ENCODE measurements at places on chromosomes 13 and 19.

GRCh38 chr13:108755083-108755482 is 125.7 kb downstream of the MYO16 start:
- H3K27ac ChIP-seq, result no peak overlapping the region
- H3K27me3 ChIP-seq, result no peaks in the 10 kb centered on the region
- no peak overlapping the region for H3K4me3 ChIP-seq
- DNase-seq, result no peak
- no peaks in the 10 kb centered on the region for H3K4me1 ChIP-seq

DNA sequence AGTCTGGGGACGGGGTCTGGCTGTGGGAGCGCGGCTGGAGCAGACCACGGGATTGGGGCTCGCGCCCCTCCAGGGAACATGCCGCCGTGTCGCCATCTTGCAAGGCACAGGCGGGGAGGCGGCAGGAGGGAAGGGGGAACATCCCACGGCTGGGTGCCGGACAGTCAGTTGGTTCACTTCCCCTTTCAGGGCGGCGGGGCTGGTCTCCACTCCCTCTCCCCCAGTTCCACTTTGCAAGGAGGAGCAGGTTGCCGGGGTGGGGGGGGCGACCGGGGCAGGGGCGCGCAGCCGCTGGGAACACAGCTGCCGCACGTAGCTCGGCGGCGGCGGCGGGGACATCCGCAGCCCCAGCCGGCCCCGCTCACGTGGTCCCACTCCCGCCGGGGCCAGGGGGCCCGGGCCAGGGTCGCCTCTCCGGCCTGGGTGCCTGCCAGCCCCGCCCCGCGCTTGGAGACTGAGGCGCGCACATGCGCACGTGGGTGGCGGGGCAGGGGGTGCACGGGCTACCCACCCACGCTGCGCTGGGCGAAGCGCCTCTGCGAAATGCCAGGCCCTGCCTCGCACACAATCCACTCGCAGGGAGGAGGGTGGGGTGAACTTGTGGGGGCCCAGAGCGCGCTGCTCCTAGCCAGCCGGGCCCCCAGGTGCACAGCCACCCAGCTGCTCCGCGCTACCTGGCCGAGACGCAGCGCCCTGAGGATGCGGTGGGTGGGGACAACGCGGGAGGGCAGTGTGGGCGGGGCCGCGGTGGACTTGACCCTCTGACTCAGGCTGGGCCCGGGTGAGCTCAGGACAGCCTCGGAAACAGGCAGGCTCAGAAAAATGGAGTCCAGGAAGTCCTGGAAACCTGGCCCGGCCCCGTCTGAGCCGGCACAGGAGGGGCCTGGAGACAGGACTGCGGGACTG is 6.4 kb downstream of the KLF16 start:
- no peak for DNase-seq
- peaks cover 97% of the 10 kb centered on the region for H3K4me1 ChIP-seq
- H3K36me3 ChIP-seq, result no peaks in the 10 kb centered on the region
- peak overlapping the region; percentile 79 for H3K4me3 ChIP-seq
- peak overlapping the region; percentile 88 for H3K27ac ChIP-seq

DNA sequence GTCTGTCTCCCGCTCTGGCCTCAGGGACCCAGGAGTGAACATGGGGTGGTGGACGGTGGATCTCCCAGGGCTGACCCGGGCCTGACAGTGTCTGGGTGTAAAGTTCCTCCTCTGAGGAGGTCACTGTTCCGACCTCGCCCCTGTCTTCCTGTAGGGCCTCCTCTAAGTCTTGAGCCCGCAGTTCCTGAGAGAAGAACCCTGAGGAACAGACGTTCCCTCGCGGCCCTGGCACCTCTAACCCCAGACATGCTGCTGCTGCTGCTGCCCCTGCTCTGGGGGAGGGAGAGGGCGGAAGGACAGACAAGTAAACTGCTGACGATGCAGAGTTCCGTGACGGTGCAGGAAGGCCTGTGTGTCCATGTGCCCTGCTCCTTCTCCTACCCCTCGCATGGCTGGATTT is at the start of gene SIGLEC9:
Gene SIGLEC9, plus strand, starts transcription at position 178 of the 400 bp plus-strand sequence. Its CDS starts 69 bp downstream, at position 247.
- H3K4me3 ChIP-seq, result peak within 1 kb of the TSS; percentile 20
- no peaks in the 10 kb centered on the region for H3K27me3 ChIP-seq
- H3K4me1 ChIP-seq, result peaks cover 93% of the 10 kb centered on the region
- no peaks in the 10 kb centered on the region for H3K36me3 ChIP-seq

GRCh38 chr13:84641491-84641890 is 759.2 kb upstream of the SLITRK1 start:
- no peak overlapping the region for H3K4me3 ChIP-seq
- H3K27me3 ChIP-seq, result no peaks in the 10 kb centered on the region
- no peaks in the 10 kb centered on the region for H3K4me1 ChIP-seq
- no peak for DNase-seq

DNA sequence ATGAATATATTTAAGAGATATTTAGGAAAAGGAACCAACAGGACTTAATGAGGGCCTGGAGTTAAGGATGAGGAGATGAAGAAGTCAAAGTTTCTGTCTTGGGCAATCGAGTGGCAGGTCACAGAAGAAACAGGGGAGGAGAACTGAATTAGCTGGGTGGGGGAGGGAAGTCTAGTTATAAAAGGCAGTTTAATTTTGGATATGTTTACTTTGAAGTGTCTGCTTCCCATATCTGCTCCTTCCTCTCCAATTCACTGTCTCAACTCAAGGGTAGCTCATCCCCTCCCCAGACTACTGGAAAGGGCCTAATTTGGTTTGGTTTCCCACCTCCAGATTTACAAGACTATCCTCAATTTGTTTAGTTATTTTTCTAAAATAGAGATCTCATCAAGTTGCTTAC is 195.9 kb downstream of the VWA8 start:
- no peak overlapping the region for H3K27ac ChIP-seq
- H3K36me3 ChIP-seq, result peaks cover 6% of the 10 kb centered on the region
- no peak overlapping the region for H3K4me3 ChIP-seq
- no peak for DNase-seq
